AG08396 (cell line): ENCODE measurements at places on chromosomes 7 and 10.

GRCh38 chr7:22474645-22475044 lies 25.3 kb downstream of the STEAP1B start:
- DNase-seq: no peak

- DNase-seq: peak; percentile 63
Observed at GRCh38 chr10:15715619-15716227, 4.0 kb downstream of the ITGA8 start.

- peak; percentile 17 for DNase-seq
Observed at GRCh38 chr7:11726794-11727155, 105.2 kb downstream of the THSD7A start.

- DNase-seq: no peak
Observed at GRCh38 chr7:30920021-30920583, 8.4 kb downstream of the AQP1 start.

- DNase-seq: no peak
Observed at GRCh38 chr10:28664369-28664740, 13.0 kb upstream of the BAMBI start.

DNA sequence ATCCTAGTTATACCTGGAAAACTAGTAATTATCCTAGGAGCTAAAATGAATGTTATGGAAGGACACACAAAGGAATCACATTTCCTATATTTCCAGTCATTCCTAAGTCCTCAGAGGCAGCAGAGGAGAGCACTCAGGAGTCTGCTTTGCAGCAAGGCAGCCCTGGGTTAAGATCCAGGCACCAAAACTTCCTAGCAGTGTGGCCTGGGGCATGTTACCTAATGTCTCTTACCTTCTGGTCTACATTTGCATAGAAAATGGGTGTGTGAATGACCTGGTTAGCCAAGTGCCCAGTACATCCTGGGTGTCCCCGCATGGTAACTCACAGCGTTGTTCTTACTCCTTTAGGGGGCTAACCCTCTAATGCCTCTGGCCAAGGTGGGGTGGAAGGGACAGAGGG lies 135.9 kb downstream of the TAX1BP1 start:
- DNase-seq: no peak

DNA sequence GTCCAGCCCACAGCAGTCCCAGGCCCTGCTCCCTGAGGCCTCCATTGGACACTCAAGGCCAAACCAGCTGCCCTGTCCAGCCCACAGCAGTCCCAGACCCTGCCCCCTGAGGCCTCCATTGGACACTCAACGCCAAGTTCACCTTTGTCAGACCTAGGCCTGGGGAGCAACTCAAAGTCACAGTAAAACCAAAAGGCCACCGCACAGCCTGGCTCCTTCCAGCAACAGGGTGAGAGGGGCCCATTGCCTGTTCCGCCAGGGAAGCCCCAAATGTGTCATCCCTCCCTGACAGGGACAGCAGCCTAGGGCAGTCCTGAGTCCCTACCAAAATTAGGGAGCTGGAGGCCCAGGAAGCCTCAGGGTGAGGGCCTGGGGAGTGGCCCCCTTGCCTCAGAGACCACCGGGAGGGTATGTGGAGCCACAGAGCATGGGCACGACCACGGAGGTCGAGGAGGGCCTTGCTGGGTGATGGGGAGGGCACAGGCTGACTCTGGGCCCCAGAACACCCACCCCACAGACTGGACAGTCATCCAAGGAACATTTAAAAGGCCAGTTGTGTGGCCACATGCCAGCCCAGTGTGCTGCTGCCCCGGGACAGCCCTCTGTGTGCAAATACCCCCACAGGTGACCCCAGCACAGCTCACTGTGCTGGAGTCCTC lies 66.5 kb upstream of the PPP2R2D start:
- DNase-seq: no peak

DNA sequence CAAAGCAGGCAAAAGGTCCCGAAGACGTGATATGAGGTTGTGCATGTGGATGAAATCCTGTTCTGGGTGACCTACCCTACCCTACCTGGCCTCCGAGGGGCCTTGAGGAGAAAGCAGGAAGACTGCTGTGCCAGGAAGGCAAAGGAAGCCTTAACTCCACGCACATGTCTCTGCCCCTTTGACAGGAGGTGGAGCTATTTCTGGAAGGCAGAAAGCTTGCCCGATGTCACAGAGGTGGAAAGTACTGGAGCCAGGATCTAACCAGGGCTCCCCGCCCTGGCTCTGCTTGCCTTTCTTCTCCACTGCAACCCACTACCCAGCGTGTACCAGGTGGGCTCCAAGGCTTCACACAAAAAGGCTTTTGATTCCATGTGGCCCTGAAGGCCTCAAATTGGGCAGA lies 66.4 kb upstream of the DDC start:
- DNase-seq: no peak

DNA sequence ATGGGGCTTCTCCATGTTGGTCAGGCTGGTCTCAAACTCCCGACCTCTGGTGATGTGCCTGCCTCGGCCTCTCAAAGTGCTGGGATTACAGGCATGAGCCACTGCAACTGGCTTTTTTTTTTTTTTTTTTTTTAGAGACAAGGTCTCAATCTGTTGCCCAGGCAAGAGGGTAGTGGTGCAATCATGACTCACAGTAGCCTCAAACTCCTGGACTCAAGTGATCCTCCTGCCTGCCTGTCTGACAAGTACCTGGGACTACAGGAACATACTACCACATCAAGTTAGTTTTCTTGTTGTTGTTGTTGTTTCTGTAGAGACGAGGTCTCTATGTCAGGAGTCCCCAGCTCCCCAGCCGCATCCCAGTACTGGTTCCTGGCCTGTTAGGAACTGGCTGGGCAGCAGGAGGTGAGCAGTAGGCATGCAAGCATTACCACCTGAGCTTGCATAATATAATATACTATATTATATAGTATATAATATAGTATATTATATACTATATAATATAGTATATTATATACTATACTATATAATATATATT lies 55.7 kb downstream of the TPK1 start:
- DNase-seq: no peak

GRCh38 chr7:121901026-121901425 lies 28.1 kb downstream of the PTPRZ1 start:
- DNase-seq: no peak

- peak; percentile 98 for DNase-seq
Observed at GRCh38 chr10:132452651-132453469, 55.9 kb downstream of the PWWP2B start.

GRCh38 chr10:68125772-68126171 lies 16.5 kb downstream of the MYPN start:
- DNase-seq: no peak

GRCh38 chr7:121329191-121330052 lies 622 bp downstream of the WNT16 start:
- peak; percentile 45 for DNase-seq

DNA sequence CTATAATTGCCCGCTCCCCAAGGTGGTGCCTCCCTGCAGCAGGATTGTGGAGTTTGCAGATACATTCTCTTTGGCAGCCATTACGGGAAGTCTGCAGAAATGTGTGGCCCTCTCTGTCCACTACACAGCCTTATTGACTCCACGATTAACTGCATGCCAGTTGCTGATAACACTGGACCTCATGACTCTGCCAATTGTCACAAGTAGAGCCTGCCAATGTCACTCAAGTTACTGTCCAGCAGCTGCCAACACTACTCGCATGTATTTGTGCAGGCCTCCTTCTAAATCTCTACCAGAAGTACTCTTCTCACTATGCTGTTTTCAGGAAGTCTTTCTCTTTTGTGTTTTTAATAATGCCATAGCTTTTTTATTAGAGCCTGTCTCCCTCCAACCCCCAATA lies 128.8 kb downstream of the PPP1R3A start:
- DNase-seq: no peak
